T1000 (cell line): ENCODE measurements at places on chromosomes 3 and 15.

- DNase-seq: no peak
Measured at GRCh38 chr3:71703797-71704196, 21.4 kb downstream of the EIF4E3 start.

DNA sequence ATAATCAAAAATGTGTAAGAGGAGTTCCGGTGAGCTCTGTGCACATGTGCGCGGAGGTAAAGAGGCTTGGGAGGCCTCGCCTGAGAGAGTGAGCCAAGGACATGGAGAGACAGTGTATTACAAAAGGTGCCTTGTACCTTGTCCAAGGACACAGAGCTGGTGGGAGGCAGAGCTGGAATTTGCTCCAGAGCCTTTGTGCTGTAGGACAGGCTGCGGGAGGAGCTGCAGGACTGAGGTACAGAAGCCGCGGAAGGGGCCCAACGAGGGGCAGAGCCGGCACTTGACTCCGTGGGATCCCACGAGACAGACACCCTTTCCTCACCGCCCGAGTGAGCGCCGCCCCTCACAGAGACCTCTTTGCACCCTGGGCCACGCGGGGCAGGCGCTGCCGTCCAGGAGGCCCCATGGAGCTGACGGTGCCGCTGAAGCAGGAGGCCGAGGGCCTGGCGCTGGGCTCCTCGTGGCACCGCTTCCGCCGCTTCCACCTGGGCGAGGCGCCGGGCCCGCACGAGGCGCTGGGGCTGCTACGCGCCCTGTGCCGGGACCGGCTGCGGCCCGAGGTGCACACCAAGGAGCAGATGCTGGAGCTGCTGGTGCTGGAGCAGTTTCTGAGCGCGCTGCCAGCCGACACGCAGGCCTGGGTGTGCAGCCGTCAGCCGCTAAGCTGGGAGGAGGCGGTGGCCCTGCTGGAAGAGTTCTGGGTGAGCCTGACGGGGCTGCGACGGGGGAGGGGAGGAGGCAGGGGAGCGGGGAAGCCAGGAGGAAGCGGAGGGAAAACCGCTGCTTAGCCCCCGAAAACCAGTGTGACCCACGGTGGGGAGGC, 68.7 kb downstream of the SLTM start:
- no peak for DNase-seq

- DNase-seq: no peak
Measured at GRCh38 chr3:52073490-52073889, 17.1 kb upstream of the DUSP7 start.

- no peak for DNase-seq
Measured at GRCh38 chr15:76963596-76963995, 31.3 kb upstream of the PSTPIP1 start.

DNA sequence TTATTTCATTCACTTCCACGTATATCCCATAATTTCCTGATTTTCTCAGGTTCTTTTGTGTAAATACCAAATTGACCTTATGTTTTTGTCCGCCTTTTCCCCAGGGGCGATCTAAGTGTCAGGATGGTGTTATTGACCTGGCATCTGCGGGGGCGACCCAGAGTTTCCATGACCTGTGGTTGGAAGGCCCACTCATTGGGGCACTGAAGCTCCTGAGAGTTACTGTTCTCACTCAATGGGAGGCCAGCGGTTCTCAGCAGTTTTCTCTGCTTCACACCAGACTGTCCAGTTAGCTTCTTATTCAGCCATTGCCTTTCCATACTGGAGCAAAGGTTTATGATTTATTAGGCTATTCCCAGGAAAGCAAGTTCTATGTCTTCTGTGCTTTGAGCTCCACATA, 53.3 kb downstream of the B3GALNT1 start:
- DNase-seq: no peak

GRCh38 chr15:47796830-47797229, 79.5 kb downstream of the SEMA6D start:
- no peak for DNase-seq

DNA sequence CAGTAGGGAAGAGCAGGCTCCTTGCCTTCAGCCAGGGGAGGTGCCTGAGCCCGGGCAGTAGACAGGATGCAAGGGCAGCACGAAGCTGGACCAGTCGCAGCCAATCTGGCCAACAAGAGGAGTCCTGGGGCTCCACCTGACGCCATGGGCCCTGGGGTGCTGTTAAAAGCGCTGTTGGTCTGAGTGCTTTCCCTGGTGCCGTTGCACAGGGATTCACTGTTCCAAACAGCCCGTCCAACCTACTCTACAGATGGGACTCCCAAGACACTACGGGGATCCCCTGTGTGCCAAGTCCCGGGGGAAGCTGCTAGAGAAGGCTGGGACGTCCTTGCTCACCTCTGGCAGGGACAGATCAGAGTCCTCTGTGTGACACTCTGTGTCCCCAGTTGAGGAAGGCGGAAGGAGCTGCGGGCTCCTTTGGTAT, 632 bp downstream of the CTSH start:
- DNase-seq: no peak

DNA sequence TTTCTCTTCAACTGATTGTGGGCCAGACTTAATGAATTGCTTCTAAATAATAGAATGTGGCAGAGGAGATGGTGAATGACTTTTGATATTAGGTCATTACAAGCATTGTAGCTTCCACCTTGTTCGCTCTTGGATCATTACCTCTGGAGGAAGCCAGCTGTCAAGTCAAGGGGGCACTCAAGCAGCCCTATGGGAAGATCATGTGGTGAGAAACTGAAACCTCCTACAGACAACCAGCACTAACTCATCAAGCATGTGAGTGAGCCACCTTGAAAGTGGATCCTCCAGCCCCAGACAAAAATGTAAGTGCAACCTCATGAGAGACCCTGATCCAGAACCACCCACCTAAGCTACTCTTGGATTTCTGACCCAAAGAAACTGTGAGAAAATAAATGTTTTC, 109.8 kb upstream of the TBC1D5 start:
- DNase-seq: no peak

- no peak for DNase-seq
Measured at GRCh38 chr3:125146626-125147490, 65.7 kb downstream of the SLC12A8 start.

DNA sequence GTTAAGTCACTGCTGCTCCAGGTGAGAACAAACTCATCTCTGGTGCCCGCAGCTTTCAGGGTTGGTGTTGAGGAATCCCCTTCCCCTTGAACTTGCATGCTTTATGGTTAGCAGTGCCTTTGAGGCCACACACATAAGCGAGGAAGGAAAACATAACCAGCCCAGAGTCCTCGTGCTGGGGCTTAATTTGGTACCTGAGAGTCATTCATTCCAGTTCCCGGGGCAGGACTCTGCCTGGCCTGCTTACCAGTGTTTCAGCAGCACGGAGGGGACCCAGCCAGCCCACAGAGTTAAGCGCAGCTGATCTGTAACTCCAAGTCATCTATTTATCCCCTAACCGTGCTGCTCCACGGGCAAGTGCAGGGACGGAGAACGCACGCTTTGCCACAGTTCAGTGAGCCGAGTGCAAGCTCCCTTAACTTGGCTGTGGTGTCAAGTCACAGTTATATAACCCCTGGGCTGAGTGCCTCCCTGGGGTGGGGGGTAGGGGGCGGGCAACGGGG, 302.3 kb upstream of the ICE2 start:
- DNase-seq: no peak

GRCh38 chr15:101124731-101125451, 127.0 kb downstream of the CHSY1 start:
- peak; percentile 35 for DNase-seq

GRCh38 chr15:77853008-77853328, 220.3 kb upstream of the LINGO1 start:
- DNase-seq: no peak

- no peak for DNase-seq
Measured at GRCh38 chr3:12817343-12817710, 20.8 kb downstream of the CAND2 start.

DNA sequence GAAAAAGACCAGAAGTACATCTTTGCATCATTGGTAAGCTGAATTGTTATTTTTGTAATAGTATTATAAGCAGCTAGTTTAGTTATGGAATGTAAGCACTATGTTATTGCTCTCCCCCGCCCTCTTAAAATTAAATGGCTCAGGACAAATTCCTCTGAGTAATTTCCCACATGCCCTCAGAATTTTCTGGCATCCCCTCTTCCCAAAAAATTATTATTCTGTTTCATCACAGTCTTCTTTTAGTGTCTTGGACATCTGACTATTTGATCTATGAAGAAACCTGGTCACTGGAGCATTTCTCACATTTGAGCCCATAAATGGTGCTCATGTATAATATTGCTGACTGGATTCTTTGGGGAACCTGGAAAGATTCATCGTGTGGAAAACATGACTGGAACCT, 68.3 kb downstream of the KLHL25 start:
- DNase-seq: no peak

DNA sequence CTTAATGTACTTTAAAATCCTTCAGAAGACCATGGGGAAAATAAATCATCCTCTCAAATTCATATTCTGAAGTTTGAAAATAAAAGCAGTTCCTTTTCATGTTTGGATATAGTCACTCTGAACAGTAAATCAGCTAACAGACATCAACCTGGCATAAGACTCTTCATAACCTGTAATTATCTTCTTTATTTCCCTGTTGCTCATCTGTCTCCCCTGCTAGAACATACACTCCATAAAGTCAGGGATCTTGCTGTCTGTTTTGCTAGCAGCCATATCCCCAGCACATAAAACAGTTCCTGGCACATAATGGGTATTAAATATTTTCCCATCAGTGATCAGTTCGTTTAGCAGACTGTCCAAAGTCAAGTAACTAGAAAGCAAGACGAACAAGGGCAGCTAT, 11.2 kb downstream of the VGLL4 start:
- DNase-seq: no peak

DNA sequence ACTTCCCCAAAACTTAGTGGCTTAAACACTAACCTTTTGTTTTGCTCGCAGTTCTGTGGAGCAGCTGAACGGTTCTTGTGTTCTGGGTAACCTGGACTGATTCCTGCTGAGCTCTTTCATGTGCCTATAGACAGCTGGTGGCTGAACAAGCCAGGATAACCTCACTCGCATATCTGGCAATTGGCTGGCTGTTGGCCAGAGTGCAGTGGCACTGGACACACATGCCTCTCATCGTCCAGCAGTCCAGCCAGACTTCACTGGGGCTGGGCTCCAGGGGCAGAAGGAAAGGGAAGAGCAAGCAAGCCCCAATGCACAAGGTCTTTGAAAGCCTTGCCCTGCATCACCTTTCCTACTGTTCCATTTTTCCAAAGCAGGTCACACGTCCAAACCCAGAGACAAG, 53.6 kb upstream of the GATA2 start:
- DNase-seq: no peak

- no peak for DNase-seq
Measured at GRCh38 chr3:4693620-4694019, 200.5 kb downstream of the ITPR1 start.

DNA sequence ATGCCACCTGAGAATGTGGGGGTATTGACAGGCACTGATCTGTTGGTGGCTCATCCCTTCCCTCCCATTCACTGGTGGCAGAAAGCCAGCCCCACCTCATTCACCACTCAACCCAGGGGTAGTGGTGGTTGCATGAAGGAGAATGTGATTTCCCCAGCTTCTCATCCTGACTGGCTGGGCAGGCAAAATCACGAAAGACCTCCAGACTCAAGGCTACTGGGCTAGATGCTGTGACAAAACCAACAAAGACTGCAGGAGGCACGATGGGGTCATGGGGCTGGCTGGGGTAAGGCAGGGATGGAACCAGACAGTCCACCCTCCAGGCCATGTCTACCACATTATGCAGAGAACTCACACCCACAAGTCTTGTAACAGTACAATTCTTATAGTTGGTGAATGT, 33.9 kb downstream of the FSTL1 start:
- DNase-seq: no peak

DNA sequence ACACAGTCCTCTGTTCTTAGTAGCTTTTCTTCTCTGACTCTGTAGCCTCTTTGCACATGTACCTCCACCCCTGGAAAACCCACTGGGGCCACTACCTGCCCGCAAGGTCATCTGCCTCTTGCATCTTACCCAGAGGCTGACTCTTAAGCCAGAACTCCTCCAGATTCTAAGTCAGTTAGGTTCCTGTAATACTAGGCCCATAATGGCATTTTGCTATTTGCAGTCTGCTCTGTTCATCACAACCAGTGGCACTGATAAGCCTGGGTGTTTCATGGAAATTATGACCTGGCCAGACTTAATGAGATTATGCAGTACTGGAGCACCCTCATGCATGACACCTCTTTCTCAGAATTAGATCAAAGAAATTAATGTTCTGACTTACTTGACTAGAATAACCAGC, 31.7 kb upstream of the ATG7 start:
- DNase-seq: no peak

DNA sequence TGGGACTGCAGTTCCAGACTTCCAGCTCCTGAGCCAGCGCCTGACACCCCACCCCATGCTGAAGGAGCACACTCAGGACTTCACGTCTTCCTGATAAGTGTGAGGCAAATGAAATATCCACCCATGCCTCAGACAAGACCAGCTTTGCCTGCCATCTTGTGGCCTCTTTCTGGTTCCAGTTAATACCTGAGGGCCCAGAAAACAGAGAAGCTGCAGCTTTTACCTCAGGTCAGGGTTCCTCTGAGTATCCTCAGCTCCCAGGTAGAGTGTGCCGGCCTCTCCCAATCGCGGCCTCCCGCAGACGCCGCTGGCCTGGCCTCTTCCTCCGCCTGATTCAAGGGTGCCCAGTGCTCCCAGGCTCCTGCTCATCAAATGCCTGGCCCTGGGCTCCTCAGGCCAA, 5.1 kb upstream of the KLHL6 start:
- DNase-seq: no peak

DNA sequence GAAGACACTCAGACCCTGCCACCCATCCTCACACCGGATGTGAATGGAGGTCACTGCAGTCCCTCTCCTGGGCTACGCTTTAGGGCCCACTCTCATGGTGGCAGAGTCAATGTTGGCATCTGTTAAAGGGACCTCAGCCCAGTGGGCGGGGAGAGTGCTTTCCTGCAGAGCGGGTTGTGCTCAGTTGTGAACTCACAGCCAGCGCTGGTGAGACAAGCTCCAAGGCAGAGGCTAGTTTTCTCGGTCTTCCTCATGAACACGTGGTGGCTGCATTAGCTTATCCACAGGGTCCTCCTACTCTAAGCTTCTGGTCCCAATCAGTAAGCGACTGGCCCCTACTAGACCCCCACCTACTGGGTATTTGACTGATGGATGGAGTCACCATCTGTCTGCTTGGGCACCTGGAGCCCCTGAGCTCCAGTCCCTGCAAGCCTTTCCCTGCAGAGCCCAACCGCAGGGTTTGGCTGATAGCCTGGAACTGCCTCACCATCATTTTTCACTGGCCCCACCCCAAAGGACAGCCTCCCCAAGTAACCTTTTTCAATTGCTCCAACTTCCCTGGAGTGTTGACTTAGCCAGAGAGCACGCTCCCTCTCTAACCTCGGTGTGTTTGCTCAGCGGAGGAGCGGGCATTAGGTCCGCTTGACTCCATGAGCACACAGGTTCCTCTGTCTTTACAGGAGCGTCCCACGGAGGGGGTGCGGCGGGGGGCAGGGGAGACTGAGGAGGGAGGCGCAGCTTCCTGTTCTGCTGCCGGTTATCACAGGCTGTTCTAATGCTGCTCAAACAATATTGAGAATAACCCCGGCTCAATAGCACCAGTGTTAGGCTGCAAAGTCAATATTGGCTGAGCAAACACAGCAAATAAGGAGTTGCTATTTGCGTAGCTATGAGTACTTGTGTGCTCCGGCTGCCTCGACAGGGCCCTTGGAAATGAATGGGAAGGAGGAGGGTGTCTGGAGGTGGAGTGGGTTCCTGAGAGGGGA, 141.7 kb downstream of the RPLP1 start:
- DNase-seq: no peak

- no peak for DNase-seq
Measured at GRCh38 chr15:63480441-63480821, 24.0 kb upstream of the USP3 start.

GRCh38 chr3:50666837-50667236, 7.9 kb upstream of the DOCK3 start:
- DNase-seq: no peak
